ENCODE measurements at places on chromosomes 5 and 9.

DNA sequence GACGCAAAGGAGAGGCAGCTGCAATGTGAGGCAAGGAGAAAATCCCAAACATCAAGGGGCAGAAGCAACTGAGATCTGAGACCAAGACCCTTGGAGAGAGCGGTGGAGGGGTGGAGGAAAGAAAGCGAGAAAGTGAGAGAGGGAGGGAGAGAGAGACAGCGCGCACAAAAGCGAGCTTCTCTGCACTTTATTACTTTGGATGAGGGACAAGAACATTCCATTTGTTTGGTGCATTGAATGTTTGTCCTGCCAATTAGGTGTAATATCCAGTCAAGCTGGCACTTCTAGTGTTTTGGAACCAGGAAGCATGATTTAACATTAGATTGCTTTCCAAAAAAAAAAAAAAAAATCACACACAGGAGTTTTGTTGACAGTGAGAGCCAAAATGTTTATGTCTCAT lies 1.4 kb downstream of the CAST start:
- no peak for DNase-seq

- no peak for DNase-seq
These were observed 123.2 kb downstream of the TEX10 start for GRCh38 chr9:100229561-100229960.

- DNase-seq, result peak; percentile 99
These were observed 22.2 kb upstream of the JADE2 start for GRCh38 chr5:134503088-134503936.

GRCh38 chr5:148290271-148291195 lies 21.7 kb upstream of the SPINK7 start:
- peak; percentile 23 for DNase-seq

DNA sequence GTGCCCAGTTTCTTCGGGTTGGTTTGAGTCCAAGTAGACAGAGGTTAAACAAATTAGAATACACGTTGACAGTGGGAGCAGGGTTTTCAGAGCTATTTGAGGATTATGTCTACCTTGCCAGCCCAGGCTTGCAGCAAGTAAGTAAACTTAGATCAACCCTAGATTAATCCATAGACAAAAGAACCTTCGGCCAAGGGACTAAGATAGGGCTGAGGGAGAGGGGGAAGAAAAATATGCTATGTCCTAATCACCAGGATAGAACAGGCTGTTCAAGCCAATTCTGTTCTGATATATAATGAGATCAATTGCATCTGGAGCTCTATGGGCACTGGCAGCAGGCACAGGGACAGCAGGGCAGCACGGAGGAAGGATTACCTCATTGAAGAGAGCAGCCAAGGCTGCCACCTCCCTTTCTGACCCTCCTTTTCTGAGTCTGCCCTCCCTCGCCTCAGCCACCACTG lies 377.7 kb downstream of the PIK3R1 start:
- peak; percentile 5 for DNase-seq

GRCh38 chr5:72353046-72353445 lies 32.9 kb downstream of the PTCD2 start:
- peak; percentile 59 for DNase-seq

DNA sequence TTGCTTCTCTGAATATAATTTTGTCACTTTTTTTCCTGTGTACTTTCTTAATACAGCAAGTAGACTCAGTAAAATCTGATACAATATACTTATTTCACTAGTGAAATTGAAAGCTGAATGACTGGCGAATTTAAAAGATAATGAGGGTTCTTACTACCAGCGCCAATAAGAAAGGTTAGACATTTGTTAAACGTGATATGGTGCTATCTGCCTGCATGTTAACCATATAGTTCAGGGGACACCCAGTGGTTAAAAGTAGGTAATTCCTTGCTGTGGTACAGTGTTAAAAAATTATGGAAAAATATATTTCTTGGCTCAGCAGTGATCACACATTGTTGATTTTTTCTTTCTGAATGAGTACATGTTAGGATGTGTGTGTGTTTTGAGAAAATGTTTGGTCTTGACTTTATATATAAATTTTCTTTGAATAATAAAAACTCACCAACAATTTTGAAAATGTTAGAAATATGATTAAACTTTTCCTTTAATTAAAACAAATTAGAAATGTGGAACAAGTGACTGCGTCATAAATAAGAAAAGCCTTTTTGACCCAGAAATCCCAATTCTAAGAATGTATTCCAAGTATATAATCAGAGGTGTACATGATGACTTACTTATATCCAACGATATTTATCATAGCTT lies 25.8 kb downstream of the CAST start:
- peak; percentile 77 for DNase-seq

- no peak for DNase-seq
These were observed 64.9 kb downstream of the PDE4D start for GRCh38 chr5:59828623-59829022.

DNA sequence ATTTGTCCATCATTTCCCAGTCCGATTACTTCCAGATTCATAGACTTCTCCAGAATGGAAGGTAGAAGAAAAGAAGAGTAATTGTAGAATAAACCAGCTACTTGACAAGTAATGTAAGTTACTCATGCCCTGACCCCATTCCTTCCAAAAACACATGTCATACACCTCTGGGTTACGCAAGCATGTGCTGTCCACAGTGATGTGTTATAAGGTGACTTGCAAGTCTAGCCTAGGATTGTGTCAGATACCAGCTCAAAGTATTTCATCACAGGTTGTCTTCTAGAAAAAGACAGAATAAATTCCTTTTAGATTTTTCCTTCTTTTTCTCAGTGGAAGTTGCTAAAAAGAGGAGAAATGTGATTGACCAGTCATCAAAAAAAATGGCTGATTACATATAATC lies 8.0 kb upstream of the TLR4 start:
- DNase-seq, result peak; percentile 81

- peak; percentile 82 for DNase-seq
These were observed 66.6 kb upstream of the CTNNA1 start for GRCh38 chr5:138686668-138687067.

GRCh38 chr9:128087262-128087661 lies 19.2 kb downstream of the SLC25A25 start:
- DNase-seq, result no peak

DNA sequence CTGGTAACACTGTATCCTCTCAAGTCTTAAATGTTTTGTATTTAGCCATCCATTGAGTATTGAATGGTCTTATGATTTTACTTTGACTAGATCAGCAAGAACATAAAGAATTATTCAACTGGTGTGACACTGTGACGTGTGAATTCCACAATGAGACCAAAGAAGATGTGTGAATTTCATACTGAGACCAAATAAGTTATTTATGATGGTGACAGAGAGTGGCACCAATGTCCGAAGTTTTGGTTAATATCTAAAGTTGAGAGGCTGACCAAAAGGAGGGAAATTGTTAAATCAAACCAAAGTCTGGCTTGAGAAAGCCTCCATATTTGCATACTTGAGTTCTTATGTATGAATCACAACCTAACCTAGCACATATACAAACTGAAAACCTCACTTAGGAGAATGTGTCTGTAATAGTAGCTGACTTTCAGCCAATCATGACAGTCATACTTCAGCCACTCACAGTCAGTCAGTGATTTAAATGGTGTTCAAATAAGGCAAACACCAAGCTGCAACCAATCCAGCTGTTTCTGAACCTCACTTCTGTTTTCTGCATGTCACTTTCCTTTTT lies 31.5 kb upstream of the FAM170A start:
- DNase-seq, result peak; percentile 1

- DNase-seq, result peak; percentile 46
These were observed 47.1 kb upstream of the SH3GL2 start for GRCh38 chr9:17531642-17532254.

GRCh38 chr9:1319436-1319835 lies 269.3 kb downstream of the DMRT2 start:
- no peak for DNase-seq

DNA sequence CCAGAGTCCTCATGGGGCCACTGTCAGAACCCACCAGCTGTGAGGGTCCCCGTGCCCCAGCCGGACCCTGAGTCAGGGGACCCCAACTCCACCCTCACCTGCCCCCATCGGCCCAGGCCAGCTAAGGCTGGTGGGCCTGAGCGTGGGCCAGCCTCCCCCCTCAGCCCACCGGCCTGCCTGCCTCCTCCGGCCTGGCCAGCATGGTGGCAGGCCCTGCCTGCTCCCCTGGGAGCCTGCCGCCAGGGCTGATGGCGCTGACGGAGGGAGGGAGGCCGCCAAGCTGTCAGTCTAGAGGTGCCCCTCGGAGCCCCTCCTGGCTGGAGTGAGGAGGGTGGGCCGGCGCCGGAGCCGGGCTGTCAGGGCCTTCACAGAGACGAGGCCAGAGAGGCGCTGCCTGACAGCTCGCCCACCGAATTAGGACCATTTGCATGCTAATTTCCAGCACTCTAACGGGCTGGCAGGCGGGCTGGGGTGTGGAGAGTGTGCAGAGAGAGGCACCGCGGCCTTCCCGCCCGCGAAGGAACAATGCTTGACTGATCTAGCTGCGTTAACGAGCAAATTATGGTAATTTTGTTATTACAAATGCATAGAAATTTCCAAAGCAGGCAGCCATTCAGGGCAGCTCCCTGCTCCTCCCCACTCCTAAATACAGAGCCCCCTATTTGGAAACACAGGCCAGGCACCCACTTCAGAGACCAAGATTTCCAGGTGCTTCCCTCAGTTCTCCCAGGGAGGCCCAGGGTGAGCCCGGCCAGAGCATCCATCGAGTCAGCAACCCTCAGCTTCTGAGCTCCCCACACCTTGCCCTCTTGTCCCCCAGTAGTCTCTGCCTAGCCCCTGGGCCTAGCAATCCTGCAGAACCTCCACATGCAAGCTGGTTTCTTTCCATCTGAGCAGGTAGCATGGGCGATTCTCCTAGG lies 169.3 kb downstream of the PAX5 start:
- DNase-seq, result no peak

GRCh38 chr5:120567921-120568320 lies 103.8 kb downstream of the PRR16 start:
- no peak for DNase-seq

DNA sequence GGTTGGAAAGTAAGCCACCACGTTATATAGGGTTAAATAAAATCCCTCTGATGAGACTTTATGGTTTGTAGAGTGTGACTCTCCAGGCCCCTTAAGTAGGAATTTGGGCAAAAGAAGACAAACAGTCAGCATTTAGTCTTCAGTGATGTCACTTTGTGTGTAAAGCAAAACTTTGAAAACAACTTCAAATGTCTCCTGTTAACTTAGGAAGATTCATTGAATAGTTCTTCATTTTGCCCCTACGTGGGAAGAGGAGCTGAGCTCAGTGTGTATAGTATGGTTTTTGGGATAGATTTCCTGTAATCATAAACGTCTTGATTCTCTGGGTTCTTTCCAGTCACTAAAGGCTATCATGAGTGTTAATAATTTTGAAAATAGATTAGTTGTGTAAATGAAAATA lies 101.3 kb downstream of the GADD45G start:
- no peak for DNase-seq

DNA sequence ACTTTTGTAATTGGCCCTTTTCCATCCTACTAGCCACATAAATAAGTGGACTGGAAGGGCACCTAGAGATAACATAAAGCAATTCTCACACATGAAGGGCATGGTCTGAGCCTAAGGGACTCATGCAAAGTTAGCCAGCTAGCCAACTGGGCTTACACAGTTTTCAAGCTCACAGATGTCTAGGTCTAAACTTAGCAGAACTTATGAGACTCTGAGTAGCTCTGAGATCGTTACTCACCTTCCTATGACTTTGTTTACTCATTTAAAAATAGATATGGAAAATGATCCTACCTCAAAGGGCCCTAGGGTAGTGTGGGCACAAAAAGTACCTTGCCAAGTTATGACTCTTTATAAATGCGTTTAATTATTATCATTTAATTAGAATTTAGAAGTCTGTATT lies 410.4 kb upstream of the MPDZ start:
- no peak for DNase-seq

- peak; percentile 79 for DNase-seq
These were observed 10.6 kb upstream of the CXXC5 start for GRCh38 chr5:139637438-139638089.

DNA sequence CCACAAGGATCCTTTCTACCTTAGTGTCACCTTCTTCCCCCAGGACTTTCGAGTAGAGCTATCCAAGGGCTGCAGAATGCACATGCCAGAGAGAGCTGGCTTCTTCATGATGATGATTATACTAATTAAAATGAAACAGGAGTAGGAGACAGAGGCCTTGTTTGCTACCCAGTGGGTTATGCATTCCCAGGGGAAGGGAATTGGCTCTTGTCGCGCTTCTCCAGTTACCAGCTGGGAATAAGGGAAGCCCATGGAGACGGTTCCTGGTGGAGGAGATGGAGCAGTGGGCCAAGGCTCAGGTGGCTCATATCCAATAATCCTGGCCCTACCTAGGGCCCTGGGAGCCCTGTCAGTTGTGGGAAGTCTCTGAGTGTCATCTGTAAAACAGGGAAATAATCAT lies 65.1 kb downstream of the WWC1 start:
- DNase-seq, result no peak

- DNase-seq, result no peak
These were observed 892.7 kb downstream of the TLE1 start for GRCh38 chr9:80796632-80797031.

- DNase-seq, result peak; percentile 95
These were observed 346.9 kb upstream of the TLE4 start for GRCh38 chr9:79224672-79225433.

Measured in iris pigment epithelial cell (primary cell).